Nephron progenitor cell (in vitro differentiated cells): ENCODE measurements at places on chromosomes 2 and 18.

- DNase-seq, result no peak
Observed at GRCh38 chr2:169803480-169803879, 4.8 kb downstream of the SSB start.

DNA sequence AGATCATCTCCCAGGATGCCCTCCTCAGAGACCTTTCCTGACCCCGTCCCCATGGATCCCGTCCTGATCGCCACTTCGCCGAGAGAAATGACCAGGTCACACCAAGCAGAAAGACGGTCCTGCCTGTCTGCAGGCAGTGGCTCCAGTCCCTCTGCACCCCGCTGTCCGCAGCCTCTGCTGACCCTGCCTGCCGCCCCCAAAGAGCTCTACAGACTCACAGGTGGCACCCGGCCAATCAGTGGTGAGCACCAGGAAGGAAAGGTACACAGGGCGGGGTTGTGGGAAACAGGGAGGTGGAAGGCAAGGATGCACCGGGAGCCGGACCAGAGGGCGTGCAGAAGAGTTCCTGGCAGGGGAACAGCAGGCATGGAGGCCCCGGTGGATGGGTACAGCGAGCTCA lies 94.8 kb downstream of the NDUFA10 start:
- no peak for DNase-seq

GRCh38 chr2:29923110-29923721 lies 1.8 kb upstream of the ALK start:
- DNase-seq, result peak; percentile 70

- no peak for DNase-seq
Observed at GRCh38 chr18:68962623-68963022, 164.7 kb downstream of the CCDC102B start.

- DNase-seq, result no peak
Observed at GRCh38 chr2:198861080-198861479, 596.7 kb downstream of the SATB2 start.

DNA sequence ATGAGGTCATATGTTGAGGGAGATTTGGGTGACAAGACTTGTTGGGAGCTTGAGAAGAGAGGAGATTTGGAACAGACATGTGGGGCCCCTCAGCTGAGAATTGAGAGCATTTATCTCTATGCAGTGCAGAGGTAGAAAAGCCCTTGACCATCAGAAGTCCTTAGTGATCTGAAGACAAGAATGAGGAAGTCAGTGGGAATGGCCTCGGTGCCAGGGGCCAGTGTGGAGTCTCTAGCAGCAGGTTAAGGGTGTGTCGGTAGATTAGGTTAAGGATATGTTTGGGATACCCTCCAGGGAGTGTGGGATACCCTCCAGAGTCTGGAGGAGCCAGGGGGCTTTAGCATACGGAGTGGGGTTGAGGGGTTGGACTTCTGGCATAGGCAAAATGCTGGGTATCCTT lies 41.6 kb downstream of the FBXO48 start:
- DNase-seq, result no peak

DNA sequence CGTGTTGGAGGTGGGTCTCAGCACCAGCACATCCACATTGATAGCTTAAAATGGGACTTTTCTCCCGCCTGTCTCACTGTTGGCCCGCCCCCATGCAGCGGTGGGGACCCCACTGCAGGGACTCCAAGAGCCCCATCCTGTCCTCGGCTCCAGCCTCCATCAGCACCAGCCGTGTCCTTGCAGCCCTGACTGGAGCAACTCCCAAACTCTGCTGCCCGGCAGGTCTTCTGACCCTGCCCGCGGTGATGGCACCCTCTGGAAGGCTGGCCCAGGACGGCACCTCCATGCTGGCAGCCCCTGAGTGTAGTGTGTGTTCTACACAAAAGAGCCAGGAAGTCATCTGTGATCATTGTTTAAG lies 41.6 kb upstream of the KCNG2 start:
- no peak for DNase-seq

DNA sequence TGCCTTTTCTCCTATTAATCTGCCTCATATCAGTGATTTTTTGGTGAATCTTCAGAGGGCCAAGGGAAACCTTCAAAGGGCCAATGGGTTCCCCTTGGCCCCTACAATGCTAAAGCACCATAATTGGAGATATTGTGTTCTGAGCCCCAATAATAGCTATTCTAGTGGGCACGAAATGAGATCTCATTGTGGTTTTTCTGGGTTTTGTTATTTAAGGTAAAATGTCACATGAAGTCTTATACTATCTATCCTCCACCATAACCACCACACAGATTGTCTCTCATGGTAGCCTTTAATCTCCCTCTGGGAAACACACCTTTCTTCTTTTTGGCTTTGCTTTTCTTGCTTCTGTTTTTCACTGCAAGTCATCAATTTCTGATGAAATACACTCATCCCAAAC lies 152.8 kb downstream of the B3GNT2 start:
- no peak for DNase-seq

- DNase-seq, result no peak
Observed at GRCh38 chr18:25669741-25670140, 317.8 kb upstream of the ZNF521 start.

DNA sequence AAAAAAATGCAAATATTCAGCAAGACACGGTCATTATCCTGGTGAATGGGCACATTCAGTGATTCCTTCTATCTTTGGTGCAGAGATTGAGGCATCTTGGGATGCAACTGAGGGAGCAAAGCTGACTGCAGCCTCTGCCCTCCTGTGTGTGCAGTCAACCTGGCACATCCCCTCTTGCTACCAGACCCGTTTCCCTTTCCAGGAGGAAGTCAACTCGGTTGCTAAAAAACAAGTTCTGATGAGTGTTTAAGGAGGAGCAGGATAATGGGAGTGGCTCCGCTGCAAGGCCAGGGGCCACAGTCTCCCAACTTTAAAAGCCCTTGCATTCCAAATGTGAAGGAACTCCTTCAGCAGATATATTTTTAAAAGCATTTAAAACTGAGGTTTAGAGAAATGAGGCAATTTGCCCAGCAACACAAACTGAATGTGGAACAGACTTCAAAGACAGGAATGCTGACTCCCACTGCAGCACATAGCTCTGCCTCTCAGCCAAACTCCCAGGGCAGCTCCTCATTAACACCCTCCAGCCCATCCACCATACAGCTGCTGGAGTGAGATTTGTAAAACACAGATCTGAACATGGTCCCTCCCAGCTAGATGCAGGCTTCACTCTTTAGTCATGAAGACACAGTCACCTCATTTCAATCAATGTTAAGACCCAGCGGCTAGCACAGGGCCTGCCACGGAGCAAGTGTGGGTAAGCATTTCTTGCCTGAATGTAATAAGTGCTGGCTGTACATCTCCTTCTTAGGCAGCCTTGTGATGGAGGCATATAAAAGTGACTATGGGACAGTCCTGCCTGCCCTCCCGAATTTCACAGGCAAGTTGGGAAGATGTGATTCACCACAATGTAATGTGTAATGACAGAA lies 54.3 kb downstream of the VSNL1 start:
- DNase-seq, result no peak

GRCh38 chr2:24929230-24929629 lies 9.2 kb upstream of the ADCY3 start:
- no peak for DNase-seq

DNA sequence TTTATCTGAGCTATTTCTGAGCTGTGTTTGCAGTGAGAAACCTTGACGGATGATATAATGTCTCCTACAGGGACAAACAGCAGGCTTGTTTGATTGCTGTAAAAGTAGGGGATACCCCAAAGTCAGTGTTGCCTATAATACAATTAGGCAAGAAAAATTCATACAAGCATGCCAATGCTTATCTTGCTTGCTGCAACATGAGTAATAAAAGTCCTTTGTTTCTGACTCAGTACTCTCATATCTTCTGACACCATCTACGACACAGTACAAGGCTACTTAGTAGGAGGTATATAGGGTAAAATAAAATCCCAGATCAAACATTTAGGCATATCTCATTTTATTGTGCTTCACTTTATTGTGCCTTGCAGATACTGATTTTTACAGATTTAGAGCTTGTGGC lies 33.0 kb downstream of the ERBB4 start:
- DNase-seq, result no peak

DNA sequence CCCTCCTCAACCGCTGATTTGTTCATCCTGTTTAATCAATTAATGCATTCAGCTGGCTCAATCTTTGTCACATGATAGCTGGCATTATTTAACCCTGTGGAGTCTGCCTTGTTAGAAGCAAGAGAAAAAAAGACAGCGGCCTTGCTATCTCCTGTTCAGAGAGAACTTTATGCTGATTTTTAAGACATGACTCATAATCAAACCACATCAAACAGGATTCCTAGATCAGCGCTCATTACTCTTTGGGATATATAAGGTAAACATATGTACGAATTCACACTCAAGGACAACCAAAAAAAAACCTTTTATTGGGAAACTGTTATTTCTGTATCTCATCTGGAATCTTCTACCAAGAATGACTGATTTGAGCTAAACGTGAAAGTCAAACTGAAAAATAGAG lies 195.1 kb downstream of the C1D start:
- DNase-seq, result no peak

DNA sequence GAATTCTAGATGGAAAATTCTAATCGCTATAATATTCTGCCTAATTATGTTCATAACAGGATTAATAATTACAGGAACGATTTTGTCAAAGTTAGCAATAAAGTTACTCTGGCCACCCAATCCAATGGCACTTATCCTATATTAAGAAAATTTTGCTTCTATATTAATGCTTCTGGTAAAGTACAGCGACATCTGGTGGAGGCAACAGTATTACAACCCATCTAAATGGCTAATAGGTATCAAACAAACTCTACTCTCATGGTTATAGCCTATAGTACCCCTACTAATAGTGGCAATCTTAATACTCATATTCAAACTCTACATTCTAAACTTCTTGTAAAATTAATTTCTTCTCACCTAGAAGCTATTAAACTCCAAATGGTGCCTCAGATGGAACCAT lies 1084.7 kb upstream of the LRRTM1 start:
- no peak for DNase-seq

DNA sequence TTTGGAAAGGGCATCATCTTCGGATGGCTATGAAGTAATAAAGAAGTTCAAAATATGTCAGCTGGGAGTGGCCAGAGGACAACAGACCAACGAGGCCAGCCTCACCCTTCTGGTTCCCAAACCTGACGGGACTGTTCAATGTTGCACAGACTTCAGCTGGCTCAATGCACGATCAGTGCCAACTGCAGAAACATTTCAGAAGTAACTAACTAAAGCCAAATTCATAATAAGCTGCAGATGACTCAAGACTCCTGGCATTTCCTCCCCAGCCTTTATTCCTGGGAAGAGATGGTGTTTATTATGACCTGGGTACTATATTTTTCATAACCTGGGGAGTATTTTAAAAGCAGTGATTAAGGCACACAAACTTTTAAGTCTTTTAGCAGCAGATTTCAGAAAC lies 3.8 kb upstream of the ATP6V1C2 start:
- no peak for DNase-seq

DNA sequence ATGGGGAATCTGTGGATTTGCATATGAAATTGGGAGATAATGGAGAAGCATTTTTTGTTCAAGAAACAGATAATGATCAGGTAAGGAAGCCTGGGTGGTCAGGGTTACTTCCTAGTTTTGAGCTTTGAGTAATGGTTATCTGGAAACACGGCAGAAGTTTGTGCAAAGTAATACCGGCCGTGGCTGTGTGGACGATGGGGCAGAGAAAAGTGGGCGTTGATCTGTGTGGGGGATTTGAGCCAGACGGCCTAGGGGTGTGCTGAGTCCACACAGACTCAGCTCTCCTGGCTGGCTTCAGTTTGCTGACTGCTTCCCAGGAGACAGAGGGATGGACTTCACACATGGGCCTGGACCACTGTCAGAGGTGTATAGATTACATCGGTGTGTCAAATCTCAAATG lies 21.3 kb downstream of the LPIN1 start:
- no peak for DNase-seq
